ENCODE measurements at places on chromosomes 5 and 9. TPM values are rescaled to one million over a fixed set of nuclear protein-coding genes. Genes with fewer than 3 reads are reported as not detected.

Gene PCDHB13
- total RNA-seq = 0.22 TPM

Gene AGXT2
- not detected for total RNA-seq

Gene ENC1
- total RNA-seq = 64.3 TPM

Gene ABCA1
- 5.4 TPM for total RNA-seq

Gene KCTD16
- 0.27 TPM for total RNA-seq

Gene RFK
- 69.3 TPM for total RNA-seq

Gene SPATA31E1
- not detected for total RNA-seq

Measured in thoracic aorta endothelial cell (primary cell).